CD4-positive, alpha-beta T cell (primary cell): ENCODE measurements at places on chromosomes 3 and 15.
A peak's percentile ranks its signal among the peaks of the same experiment; 100 is the strongest.

DNA sequence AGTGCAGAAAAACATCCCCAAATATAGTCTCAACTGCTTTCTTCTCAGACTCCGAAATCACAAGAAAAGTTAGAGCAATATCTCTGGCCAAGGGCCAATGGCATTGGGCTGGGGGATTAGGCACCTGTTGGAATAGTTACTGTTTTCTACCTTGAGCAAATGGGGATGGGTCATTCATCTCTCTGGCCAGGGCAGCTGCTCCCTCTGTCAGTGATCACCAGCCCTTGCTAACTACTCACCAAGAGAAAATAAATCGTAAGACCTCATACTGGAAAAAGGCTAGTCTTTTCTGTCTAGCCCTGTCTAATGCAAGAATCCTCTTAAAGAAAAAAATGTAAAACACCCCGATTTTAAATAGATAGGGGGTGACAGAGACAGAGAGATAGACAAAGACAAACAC, 10.9 kb downstream of the CERS3 start:
- DNase-seq, result no peak

GRCh38 chr3:143464850-143465249, 345.3 kb downstream of the CHST2 start:
- DNase-seq, result no peak

- DNase-seq, result peak; percentile 19
Measured at GRCh38 chr3:179174898-179175297, 26.7 kb downstream of the PIK3CA start.

DNA sequence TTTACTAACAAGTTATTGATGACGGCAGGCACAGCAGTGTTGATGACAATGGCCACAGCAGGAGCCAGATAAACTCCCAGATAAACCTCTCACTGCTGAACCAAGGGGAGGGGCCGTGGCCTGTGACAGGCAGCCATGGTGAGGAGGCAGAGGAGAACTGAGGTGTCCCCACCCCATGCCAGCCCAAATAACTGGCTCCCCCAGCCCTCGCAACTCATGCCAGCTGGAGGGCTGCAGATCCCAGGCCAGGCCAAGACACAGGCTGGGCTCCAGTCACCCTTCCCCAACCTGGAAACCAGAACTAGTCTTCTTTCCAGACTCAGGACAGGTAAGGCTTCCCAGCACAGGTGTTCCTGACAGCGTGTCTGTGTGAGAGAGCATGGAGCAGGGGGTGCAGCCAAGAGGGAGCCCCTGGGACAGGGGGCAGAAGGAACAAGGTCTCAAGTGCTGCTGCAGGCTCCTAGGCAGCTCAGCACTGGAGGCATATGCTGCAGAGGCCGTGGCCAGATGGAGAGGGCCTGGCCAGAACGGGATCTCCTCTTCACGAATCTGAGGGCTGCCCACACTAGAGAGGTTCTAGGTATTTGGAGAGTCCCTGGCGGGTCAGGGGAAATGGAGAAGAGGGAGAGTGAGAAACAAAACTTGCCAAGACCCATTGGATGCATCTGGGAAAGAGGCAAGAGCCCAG, 15.9 kb downstream of the PLA2G4F start:
- no peak for DNase-seq

GRCh38 chr15:69400850-69401249, 13.3 kb upstream of the KIF23 start:
- no peak for DNase-seq

GRCh38 chr3:139131951-139132350, 87.3 kb upstream of the PRR23C start:
- DNase-seq, result no peak

DNA sequence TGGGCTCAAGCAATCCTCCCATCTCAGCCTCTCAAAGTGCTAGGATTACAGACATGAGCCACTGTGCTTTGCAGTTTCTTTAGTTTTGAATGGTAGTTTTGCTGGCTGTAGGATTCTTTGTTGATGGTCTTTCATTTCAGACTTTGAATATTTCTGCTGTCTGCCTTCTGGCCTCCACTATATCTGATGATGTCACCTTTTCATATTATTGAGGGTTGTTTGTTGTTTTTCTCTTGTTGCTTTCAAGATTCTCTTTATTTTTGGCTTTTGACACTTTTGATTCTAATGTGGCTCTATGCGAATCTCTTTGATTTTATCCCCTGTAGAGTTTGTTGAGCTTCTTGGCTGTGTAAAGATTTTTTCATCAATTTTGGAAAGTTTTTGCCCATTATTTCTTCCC, 79.0 kb upstream of the MANF start:
- DNase-seq, result no peak

- DNase-seq, result no peak
Measured at GRCh38 chr15:50519740-50520425, 26.6 kb downstream of the USP50 start.

GRCh38 chr3:66812136-66812535, 186.0 kb upstream of the KBTBD8 start:
- DNase-seq, result no peak

- DNase-seq, result no peak
Measured at GRCh38 chr3:177771780-177772179, 574.5 kb upstream of the TBL1XR1 start.

- no peak for DNase-seq
Measured at GRCh38 chr15:91634179-91634578, 219.3 kb upstream of the SLCO3A1 start.

DNA sequence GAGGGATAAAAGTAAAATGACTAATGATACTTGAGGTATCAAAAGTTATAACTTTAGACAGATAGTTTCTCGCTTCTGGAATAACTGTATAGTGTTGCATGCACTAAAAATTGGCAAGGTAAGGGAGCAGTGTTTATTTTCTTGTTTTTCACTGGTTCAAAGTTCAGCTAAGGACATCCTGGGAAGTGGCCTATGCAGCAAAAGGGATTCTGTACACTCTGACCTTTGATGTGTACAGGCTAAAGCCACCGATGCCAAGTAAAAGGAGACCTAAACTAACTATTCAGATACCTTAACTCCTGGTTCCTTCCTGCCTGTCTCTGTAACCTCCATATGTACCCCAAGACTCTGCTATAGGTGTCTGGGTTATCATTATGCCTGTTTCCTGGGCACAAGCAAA, 1.7 kb downstream of the FBXO40 start:
- no peak for DNase-seq

GRCh38 chr3:50502225-50502583, 1.2 kb downstream of the CACNA2D2 start:
- no peak for DNase-seq

GRCh38 chr15:66027268-66027805, 158.0 kb downstream of the RAB11A start:
- no peak for DNase-seq

- DNase-seq, result no peak
Measured at GRCh38 chr3:98630416-98630815, 37.0 kb upstream of the CPOX start.

GRCh38 chr3:90032980-90033641, 925.7 kb downstream of the EPHA3 start:
- no peak for DNase-seq

GRCh38 chr15:91407269-91407889, 307.3 kb downstream of the SV2B start:
- no peak for DNase-seq

DNA sequence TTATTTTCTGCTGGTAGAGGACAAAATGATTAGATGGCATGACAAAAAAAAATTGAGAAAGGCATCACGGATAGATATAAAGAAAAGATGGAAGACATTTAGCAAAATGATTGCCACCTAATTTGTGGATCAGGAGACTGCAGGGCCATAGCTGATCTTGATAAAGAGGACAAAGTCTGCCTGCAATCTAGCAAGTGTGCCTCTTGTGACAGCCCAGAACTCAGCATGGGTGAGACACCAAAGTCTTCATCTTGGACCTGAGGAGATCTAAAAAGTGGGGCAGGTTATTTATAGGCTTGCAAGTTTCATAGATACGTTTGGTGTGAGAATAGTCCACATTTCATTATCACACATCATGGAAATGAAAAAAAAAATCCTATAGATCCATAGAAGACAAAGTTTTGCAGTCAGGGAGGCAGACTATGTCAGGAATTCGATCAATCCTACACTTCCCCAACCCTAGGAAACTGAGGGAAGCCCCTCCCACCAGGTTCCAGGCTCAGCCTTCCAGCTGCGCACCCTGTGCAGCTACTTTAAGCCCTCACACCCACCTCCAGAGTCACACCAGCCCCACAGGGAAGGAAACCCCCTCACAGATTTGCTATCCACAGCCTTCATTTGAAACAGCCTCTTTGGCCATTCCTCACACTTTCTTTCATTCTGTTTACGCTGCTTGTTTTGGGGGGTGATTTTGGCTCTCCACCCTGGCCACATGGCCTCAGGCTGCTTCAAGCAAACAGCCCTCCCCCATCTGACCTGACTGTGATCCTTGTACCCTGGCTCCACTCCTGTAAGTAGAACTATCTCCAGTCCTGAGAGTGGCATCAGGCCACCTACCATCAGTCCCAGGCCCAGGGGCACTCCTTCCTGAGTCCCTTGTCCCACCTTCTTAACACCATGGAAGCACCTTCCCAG, 28.1 kb upstream of the KLHL6 start:
- DNase-seq, result no peak

DNA sequence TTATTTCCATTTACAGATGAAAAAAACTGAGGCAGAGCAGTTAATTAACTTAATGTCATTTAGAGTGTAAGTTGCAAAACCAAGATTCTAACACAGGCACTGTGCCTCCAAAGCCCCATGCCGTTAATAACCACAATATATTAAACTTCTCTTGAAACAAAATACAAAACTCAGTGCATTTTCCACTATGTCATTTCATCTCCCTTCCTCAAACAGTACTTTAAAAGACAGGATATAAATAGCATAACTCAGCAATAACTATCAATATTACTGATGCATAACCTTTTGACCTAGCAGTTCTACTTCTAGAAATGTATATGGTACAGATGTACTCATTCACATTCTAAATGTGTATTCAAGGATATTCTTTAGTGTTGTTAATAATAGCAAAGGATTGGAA, 5.1 kb upstream of the TASOR start:
- DNase-seq, result no peak

DNA sequence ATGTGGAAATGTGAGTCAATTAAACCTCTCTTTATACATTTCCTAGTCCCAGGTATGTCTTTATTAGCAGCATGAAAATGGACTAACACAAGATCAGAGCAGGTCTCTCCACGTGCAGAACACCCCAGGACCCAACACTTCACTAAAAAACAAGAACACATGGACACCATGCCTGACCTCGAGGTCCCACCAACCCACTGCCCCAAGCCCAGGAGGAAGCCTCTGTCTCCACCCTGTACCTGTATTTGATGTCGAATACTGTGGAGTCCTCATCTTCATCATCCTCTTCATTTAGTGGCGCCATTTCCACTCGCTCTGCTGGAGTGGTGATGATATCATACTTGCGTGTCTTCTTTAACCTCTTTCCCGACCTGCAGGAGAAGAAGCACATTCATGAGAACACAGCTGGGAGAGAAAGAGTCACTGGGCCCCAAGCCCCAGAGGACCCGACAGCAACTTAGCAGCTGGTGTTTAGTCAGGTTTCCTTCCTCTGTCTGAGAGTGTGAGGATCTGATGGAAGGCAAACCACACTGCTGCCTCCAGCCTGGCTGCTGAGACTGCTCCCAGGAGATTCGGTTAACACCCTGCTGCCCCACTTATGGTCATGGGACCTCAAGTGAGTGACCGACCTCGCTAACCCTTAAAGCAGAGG, 25.5 kb downstream of the FAM174B start:
- DNase-seq, result no peak

DNA sequence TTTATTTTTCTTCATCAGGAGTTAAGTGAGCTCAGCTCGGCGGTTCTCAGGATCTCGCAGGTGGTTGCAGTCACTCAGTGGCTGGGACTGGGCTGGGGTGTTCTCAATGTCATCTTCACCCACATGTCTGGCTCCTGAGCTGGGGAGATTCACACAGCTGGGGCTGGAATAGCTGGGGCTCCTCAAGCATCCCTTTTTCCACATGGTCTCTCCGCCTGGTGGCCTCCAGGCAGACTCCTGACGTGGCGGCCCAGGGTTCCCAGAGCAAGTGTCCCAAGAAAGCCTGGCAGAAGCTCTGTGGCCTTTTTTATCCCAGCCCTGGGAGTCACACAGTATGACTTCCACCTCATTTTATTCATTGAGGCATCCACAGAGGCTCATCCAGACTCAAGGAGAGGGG, 84.1 kb upstream of the ANKRD34C start:
- no peak for DNase-seq

DNA sequence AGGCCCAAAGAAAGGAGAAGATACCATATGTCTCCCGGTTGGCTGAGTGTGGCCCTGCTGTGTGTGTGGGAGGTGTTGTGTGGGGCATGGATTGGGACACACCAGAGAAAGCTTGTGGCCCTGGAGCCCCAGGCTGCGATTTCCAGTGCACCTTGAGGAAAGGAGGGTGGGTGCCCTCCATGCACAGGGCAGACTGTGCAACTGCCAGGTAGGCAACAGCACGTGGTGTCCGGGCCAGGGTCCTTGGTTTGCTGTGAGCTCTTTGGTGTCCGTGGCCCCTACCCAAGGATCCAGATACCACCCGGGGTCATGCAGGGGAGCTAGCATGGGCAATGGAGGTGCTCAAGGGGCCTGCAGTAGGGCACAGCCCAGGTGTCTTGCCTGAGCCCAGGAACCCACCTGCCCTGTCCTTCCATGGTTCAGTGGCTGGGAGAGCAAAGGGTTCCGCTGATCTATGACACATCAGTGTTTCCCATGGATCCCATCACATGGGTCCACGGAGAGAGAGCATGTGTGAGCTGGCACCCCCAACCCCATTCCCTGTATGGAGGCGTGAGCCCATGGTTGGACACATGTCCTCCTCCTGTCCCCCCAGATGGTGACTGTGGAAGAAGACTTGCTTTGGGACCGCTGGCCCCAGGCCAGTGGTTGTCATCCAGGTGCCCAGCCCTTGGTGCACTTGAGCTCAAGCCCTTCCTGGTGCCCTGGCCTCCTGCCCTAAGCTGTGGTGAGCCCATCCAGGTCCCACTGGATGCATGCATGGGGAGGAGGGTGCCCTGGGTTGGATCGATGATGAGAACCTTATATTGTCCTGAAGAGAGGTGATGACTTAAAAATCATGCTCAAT, 223.4 kb downstream of the SNRPN start:
- no peak for DNase-seq

- no peak for DNase-seq
Measured at GRCh38 chr3:154981201-154981600, 98.9 kb upstream of the MME start.

- DNase-seq, result no peak
Measured at GRCh38 chr15:58994906-58995453, 7.5 kb downstream of the RNF111 start.

DNA sequence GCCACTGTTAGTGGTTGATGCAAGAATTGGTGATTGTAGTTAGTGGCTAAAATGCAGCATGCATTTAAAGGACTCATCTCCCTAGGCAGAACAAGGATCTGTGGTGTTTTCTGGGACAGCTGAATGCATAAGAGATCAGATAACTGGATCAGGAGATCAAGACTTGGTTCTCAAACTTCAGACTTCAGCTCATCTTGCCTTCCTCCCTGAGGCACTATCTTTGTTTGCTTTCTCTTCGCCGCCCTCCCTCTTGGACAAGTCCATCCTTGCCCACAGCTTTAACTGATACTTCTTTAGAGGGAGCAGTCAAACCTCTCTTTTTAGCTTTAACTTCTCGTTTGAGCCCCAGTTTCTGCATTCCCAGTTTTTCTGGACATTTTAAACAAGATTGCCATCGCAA, 195.4 kb upstream of the TPRG1 start:
- DNase-seq, result no peak

- no peak for DNase-seq
Measured at GRCh38 chr3:149579161-149579560, 78.7 kb downstream of the WWTR1 start.

GRCh38 chr3:138944929-138945708, 1.8 kb downstream of the FOXL2 start:
- no peak for DNase-seq
